ENCODE measurements at places on chromosomes 7 and 10.

DNA sequence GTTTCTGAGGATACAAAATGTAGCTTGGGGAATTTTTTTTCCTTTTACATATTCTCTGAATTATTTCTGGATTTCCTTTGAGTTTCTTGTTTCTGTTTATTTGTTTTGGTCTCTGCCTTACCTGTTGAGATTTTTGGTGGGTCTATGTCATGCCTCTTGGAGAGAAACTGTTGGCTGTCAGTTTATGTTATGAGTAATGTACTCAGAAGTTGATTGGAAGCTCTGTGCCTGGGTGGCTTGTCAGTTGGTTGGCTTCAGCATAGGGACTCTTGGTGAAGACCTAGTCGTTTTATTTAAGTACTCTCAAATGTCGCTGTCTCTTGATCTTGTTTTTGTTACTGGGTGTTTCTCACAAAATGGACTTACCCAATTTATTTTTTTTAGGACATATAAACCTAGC, 132.4 kb downstream of the CDK14 start:
- no peak for DNase-seq

- DNase-seq, result no peak
Measured at GRCh38 chr7:36192053-36192824, 39.2 kb downstream of the EEPD1 start.

GRCh38 chr7:157434701-157435100, 97.9 kb downstream of the DNAJB6 start:
- DNase-seq, result peak; percentile 32

- DNase-seq, result no peak
Measured at GRCh38 chr10:45442251-45442650, 68.2 kb downstream of the ALOX5 start.

DNA sequence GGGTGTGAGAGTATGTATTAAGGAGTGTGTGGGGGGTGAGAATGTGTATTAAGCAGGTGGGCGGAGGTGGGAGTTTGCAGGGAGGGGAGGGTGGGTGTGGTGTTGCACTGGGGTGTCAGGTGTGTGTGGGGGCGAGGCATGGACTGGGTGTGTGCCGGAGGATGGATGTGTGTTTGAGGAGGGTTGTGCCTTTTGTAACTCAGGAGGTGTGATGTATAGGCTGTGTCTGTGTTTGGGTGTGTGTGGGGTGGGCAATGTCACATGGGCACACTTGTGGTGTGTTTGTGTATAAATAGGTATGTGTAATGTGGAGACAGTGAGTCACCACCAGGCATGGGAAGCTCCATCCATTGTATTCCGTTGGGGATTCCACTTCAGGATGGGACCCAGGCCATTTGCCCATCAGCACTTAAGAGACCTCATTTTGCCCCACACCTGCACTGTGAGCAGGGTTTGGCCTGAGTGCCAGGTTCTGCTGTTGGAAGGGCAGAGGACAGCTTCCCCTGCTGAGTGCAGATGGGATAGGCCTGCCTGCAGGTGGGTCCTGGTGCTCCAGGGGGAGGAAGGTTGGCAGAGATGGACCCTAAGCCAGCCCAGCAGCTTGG, 5.8 kb downstream of the UNC5B start:
- peak; percentile 40 for DNase-seq

DNA sequence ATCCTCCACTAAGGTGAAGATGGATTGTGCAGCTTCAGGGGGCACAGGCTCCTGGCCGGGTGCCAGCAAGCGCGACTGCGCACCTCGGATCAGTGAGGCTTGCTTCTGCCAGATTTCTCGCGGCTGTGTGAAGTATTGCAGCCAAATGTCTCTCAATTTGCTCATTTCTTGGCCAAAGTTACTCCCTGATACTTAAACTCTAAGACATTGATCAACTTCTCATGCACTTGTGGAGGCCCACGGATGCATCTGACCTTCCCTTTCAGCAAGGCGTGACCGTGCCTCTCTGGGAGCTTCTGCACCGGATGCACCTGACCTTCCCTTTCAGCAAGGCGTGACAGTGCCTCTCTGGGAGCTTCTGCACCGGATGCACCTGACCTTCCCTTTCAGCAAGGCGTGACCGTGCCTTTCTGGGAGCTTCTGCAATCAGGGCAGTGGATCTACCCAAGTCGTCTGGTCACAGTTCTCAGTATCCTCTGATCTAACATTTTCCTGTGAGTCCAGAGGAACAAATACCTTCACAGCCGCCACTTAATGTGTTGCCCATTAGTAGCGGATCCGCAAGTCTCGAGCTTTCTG, 248.3 kb downstream of the ADARB2 start:
- DNase-seq, result no peak

- DNase-seq, result no peak
Measured at GRCh38 chr7:104642560-104642959, 314.2 kb downstream of the LHFPL3 start.

DNA sequence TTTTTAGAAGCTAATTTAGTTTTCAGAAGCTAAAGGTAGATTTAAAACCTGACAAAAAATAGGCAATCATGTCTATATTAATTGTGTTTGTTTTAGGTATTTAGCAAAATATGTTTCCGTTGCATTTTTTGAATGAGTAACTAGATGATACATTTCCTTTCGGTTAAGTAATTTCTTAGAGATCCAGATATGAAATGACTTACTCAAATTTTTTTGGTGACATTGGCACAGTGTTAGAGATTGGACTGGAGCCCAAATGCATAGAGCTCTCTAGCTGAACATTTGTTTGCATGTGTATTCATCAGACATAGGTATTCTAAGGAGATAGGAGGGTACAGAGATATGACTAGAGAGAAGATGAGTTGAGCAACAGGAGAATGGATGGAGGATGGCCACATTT, 1.9 kb downstream of the BUB3 start:
- DNase-seq, result no peak

DNA sequence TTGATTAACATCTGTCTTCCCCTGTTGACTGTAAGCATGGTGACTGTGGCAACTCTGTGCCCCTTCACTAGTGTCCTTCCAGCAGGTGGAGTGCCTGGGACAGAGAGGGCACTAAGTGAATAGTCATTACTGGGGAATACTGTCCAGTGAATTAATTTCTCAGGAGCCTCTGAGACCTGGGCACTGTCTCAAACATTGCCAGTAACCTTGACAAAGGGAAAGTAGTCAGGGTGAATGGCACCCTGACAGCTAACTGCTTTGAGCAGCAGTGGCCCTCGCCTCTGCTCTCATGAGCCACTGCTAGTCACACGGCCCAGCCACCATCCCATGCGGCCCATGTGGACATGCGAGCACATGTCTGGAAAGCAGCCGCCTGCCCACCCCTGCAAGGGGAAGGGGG, 13.1 kb upstream of the GRB10 start:
- DNase-seq, result no peak

- DNase-seq, result no peak
Measured at GRCh38 chr10:44008270-44008916, 359.7 kb upstream of the ZNF32 start.

- DNase-seq, result no peak
Measured at GRCh38 chr10:86113501-86113900, 253.1 kb downstream of the GRID1 start.

DNA sequence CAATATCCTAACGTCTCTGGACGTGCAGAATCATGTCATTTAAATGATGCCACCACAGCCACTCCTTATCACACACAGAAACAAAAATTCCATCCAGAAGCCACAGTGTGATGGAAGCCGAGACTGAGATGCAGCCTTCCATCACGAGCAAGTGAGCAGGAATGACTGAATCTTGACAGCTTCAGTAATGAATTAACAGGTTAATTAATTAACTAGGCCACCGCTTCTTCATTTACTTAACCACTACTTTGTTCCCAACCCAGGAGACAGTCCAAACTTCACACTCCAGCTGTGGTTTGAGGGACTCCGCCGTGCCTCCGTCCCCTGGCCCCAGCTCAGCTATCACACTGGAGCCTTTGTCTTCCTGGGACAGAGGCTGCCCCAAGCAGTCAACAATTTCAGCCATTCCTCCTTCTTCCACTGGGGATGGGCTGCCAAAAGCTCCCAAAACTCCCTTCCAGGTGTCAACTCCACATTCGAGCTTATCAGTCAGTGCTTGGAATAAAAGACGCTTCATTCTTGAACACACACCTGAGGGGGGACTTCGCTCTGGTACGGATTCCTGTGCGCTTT, 65.9 kb downstream of the FGFR2 start:
- no peak for DNase-seq

- no peak for DNase-seq
Measured at GRCh38 chr10:110032801-110033700, 25.3 kb downstream of the ADD3 start.

- no peak for DNase-seq
Measured at GRCh38 chr10:118057361-118057760, 10.6 kb upstream of the RAB11FIP2 start.

DNA sequence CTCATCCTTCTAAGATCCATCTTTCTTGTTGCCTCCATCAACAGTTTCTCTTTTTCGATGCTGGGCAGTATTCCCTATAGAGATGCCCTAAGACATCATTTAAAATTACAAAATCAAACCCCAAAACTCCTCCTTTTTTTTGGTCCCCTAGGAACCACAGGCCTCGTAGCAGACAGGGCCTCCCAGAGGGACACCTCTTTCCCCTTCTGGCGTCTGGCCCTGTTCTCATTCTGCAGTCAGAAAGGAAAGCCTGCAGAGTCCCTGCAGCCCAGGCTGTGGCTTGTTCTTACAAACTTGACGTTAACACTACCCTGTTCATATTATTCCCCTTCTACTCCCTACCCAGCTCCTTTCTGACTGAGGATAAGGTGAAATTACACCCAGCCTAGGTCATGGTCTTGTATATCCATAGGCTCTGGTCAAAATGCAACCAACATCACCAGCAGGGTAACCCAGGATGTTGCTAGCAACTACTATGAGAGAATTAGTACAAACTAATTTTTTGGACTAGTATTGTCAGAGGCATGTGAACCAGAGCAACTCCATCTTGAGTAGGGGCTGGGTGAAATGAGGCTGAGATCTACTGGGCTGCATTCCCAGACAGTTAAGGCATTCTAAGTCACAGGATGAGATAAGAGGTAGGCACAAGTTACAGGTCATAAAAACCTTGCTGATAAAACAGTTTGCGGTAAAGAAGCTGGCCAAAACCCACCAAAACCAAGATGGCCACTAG, 3.5 kb upstream of the EPHA1 start:
- DNase-seq, result no peak

GRCh38 chr7:117178600-117178999, 144.3 kb downstream of the WNT2 start:
- no peak for DNase-seq

DNA sequence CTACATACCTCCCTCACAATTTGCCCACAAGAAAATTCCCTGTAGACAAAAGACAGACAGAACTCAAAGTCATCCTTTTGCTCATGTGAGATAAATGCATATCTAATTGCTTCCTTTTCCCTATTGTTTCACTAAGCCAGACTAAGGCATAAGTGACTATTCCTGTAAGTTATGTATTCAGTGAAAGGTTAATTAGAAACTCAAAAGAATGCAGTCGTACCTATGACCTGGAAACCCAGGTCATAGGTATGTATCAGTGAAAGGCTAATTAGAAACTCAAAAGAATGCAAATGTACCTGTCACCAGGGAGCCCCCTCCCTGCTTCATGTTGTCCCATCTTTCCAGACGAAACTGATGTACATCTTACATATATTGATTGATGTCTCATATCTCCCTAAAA, 10.3 kb upstream of the GARS1 start:
- no peak for DNase-seq

- DNase-seq, result no peak
Measured at GRCh38 chr10:127148933-127149220, 47.5 kb downstream of the INSYN2A start.

- no peak for DNase-seq
Measured at GRCh38 chr10:101007099-101007711, 7.6 kb downstream of the LZTS2 start.

DNA sequence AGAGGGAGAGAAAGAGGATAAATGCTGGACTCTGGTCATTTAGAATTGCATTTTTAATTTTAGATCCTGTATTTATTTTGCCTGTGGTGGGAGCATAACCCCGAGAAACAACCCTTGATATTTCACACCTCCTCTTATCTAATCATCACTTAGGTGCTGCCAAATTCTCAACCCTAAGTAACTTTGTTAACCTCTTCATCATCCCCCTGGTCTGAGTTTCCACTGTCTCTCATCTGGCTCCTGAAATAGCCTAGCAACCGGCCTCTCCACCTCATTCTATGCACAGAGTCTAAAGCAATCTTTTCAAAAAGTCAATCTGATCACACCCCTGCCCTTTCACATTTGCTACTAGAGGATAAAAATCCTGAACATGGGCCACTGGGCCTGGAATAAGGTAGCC, 118.5 kb upstream of the C1QL3 start:
- no peak for DNase-seq

DNA sequence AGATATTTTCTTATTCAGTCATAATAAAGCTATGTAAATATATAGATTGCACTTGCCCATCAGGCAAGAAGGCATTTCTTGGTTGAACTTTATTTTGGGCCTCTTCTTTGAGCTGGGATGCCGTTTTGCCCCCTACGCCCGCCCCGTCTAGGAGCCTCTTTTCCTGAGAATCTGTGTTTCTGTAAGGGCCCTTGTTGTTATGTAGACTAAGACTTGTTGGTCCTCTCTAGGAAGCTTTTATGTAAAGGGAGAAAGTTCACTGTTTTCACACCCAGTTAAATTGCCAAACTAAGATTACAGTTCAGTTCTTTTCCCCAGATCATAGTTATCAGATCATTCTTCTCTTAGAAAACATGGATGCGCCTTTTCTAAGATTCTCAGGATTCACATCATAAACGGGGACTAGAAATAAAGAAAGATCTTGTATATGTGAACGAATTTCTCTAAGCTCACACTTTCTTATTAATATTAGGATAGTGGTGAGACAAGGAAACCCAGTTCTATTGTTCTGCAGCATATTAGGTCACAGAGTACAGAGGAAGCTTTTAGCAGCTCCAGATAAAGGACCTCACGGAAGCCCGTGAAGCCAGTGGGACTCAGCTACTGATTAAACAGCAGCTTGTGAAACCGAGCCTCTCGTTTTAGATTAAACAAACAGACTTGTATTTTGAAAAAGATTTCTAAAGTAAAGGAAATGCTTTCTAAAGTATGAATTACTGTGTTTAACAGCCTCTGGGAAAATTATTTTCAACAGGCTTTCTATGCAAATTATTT, 3.8 kb downstream of the LMTK2 start:
- DNase-seq, result no peak

DNA sequence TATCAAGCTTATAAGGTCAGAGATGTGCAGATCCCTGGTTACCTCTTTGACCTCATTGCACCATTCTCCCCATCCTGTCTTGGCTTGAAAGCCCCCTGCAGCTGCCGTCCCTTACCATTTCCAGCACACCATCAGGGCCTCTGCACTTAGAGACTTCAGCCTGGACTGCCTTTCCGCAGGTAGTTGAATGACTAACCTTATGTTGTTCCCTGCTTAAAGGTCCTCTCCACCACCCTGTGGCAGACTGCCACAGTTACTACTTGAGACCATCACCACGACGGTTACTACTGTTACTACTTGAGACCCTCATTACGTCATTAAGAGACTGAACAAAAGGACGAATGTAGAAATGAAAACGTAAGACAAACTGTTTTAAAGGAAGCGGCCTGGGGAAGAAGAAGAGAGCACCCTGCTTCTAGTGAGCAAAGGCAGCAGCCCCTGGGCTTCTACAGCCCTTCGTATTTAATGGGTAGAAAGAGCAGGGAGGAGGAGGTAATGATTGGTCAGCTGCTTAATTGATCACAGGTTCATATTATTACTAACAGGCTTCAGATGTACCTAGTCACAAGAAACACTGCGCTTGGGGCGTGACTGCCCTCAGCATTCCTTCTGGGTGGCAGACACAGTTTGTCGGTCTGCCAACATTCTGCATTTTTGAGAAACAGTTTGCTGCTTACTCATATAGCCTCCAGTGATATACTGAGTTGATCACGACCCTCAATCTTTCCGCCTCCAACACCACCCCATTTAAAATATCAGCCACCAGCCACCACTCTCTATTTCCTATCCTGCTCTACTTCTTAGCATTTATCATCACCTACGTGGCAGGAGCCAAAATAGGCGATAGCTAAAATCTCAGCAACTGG, 74.1 kb upstream of the PARD3 start:
- DNase-seq, result no peak
